Substantia nigra (tissue), 51 donors: ENCODE measurements at places on chromosomes 16 and 17.

GRCh38 chr17:33164169-33164881, 128.8 kb downstream of the ASIC2 start:
- no peak for DNase-seq

DNA sequence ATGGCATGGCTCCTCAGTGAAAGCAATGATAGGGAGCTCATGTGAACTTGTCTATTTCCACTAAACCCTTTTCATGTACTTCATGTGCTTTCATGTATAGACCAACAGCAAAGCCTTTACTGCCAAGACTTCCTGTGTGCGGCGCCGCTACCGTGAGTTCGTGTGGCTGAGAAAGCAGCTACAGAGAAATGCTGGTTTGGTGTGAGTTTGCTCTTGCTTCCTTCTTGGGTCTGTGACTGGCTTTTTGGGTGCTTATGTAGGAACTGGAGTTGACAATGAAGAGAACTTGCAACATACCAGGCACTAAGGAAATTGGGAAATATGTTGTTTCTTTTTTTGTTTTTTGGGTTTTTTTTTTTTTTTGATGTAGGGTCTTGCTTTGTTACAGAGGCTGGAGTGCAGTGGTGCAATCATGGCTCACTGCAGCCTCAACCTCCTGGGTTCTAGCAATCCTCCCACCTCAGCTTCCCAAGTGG, 5.7 kb downstream of the SNX11 start:
- DNase-seq: no peak

DNA sequence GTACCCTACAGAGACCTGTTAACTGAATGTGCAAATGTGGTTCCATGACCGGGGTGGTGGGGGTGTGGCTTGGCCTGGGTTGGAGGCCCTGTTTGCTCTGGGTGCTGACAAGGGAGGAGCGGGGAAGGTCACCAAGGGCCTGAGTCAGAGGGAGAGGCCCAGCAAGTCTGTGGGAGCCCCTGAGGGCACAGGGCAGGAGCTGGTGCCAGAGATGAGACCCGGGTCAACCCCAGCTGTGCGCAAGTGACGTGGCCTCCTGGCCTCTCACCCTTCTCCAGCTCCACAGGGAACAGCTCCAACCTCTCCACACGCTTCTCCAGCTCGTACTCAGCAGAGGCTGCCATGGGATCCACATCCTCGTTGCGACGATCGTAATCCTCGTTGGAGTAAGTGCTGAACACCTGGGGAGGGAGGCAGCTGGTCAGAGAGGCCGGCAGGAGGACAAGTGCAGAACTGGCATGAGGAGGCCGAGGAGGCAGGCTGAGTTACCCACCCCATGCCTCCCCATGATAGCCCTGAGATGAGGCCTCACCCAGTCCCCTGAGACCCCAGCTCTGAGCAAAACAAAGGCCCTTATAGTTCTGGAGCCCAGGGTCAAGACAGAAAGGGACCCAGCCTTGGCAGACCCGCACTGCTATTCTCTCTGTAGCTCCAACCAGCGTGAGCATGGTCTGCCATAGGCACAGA, 5.5 kb downstream of the PPP1R9B start:
- DNase-seq: no peak

GRCh38 chr17:45171338-45172231, 9.9 kb downstream of the HEXIM2 start:
- DNase-seq: no peak

DNA sequence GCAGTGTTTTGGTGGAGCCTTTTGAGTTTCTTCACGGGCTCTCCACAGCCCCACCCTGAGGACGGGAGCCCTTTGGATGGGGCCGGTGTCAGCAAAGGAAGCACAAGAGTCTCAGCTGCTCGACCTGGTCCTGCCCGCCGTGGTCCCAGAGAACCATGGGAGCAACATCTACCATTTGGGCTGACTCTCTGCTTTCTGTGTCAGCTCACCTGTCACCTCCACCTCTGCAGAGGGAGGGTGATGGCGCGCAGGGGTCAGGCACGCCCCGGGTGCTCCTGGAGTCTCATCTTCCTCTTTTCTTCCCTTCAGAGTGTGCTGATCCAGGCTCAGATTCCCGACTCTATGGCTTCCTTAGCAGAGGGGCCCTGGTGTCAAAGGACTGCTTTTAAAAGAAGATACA, 171.7 kb downstream of the LAT start:
- DNase-seq: no peak

- peak; percentile 72 for DNase-seq
Observed at GRCh38 chr17:76547183-76547641, 7.4 kb downstream of the PRCD start.

GRCh38 chr17:60229188-60229802, 79.5 kb downstream of the CA4 start:
- no peak for DNase-seq

- DNase-seq: no peak
Observed at GRCh38 chr17:6611231-6611630, 29.3 kb downstream of the KIAA0753 start.
